ENCODE measurements at places on chromosomes 2 and 18.

DNA sequence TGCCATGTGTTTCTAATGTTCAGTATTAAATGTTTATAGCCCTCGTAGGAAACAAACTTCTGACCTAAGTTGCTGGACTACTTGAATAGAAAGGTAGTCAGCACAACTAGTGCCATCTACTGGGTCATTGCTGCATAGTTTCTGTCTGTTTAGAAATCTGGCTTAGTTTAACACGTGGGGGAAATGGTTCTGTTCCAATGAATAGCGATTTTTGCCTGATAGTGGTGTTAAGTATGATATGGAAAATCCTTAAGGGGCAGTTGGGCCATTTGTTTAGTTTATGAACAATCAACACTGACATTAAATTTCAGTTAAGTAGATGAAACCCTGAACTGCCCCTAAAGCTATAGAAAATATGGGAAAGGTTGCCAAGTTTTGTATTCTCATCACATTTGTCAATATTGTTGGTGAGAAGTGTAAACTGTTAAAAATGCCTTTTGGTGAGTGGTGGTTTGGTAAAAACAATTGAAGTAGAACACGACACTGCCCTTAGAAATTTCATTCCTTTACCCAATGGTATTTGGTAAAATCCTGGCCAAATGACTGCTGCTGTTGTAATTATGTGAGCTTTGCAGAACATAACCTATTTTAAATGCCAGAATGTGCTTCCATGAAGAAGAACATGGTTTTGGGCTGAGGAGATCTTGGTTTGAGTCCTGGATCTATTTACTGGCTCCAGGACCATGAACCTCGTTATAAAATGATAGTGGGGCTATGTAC, 13.2 kb downstream of the NABP1 start:
- peak; percentile 71 for DNase-seq

DNA sequence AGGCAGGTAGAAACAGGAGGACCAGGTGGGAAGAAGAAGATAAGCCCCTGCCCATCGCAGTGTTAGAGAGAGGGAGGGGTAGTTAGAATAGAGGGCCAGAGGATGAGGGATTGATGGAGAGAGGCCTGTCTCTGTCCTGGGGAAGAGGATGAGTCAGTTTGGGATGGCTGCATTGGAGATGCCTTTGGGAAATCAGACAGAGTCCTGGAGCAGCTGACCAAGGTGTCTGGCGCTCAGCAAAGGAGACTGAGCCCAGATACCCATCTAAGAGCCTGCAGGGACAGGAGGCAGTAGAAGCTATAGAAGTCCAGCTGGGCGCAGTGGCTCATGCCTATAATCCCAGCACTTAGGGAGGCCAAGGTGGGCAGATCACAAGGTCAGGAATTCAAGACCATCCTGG, 177.8 kb upstream of the HAAO start:
- DNase-seq = no peak

DNA sequence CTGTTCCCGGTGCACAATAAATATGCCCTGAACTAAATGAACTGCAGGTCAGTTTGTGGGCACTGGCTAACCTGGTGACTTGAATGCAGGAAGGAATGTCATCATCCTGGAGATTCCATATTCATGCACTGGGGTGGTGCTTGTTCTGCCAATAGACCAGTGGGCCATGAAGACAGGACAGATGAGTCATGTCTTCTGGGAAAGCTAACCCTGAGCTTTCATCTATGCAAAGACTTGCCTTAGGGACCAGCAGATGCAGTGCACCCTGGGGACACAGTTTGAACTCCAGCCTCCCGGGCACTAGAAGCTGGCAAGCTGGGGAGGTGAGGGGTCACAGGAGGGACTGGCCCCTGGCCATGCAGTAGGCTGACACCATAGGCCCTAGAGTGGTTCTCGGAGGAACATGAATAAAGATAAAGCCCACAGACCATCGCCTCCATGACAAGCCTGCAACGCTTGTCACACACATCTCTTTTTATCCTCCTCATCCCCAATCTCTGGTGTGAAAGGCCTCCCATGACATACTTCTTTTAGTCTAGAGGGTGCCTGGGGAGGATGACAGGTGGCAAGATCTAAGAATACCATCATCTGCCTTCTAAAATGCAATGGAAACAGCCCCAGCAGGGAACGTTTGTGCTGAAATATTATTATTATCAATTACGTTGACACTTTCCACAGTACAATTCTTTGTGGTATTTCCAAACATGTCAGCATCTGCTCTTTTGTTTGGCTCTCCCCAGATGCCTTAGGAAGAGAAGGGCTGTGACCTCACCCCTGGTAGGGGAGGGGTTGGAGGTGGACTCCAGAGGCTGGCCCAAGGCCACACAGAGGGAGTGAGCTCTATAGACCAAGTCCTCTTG, 267.4 kb upstream of the RAB6C start:
- no peak for DNase-seq

DNA sequence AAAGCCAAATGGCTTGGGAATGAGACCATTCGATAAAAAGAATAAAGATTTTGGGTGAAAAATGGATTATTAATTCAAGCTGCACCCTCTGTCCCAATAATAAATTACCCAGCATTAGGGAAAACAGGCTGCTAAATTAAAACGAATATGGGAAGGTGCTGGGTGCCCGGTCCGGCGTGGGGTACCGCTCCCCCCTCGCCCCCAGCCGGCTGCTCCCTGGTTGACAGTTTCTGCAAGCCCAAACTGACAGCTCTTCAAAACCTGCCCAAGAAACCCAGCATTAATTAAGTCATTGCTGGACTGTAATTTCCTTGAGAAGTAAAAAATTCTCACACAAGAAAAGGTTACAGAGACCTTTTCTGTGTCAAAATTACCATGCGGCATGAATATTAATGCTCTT, 98.6 kb downstream of the PTGR3 start:
- DNase-seq = no peak

- DNase-seq = peak; percentile 48
Observed at GRCh38 chr2:26273501-26273900, 28.8 kb downstream of the HADHB start.

- DNase-seq = peak; percentile 41
Observed at GRCh38 chr2:189783451-189783926, 650 bp downstream of the ORMDL1 start.

GRCh38 chr18:64806691-64807090, 657.8 kb upstream of the LINC00305 start:
- no peak for DNase-seq

GRCh38 chr2:179222076-179222475, 42.6 kb downstream of the SESTD1 start:
- DNase-seq = no peak

GRCh38 chr2:233419602-233420391, 65.5 kb downstream of the DGKD start:
- no peak for DNase-seq

- no peak for DNase-seq
Observed at GRCh38 chr2:155109527-155109926, 411.0 kb downstream of the KCNJ3 start.

- DNase-seq = no peak
Observed at GRCh38 chr2:222322236-222322635, 23.4 kb upstream of the PAX3 start.

DNA sequence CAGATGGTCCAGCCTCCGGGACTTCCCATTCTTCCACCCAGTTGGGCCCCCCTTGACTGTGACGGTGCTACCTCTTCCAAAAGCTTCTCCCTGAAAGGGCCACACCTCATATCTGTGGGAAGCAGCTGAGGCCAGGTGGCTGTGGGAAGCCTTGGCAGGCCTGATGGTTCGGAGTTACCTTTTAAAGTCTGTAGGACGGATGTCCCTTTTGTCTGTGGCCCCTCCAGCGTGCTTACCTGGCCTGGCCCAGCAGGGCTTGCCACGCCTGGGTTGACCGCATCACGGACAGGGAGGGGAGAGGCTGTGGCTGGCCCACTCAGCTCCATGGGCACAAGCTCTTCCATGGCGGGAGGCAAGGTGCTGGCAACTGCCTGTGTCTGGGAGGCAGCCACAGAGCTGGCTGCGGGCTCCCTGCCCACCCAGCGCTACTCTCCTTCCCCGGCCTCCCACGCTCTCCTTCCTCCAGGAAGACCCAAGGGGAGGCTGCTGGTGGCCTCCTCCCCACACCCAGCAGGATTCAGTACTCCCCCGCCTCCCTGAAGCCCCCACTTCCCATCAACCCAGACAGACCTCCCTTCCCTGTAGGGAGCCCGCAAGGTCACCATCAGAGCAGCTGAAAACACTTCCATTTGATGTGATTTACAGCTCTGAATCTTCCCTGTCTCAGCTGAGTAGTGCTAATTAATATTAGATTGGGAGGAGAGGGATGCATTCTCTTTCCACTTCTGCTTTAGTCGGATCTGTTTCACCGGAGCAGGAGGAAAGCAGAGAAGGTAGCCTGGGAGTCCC, 52.8 kb downstream of the EDAR start:
- no peak for DNase-seq

GRCh38 chr18:50218432-50219197, 23.7 kb upstream of the MYO5B start:
- peak; percentile 34 for DNase-seq

- no peak for DNase-seq
Observed at GRCh38 chr2:173929441-173929840, 35.7 kb downstream of the SP3 start.

All from suppressor macrophage treated with lipopolysaccharide for 4 hours (primary cell).